H54 (cell line): ENCODE measurements at places on chromosomes 3 and 15.

- no peak for DNase-seq
Observed at GRCh38 chr3:46557814-46558183, 8.3 kb downstream of the LRRC2 start.

DNA sequence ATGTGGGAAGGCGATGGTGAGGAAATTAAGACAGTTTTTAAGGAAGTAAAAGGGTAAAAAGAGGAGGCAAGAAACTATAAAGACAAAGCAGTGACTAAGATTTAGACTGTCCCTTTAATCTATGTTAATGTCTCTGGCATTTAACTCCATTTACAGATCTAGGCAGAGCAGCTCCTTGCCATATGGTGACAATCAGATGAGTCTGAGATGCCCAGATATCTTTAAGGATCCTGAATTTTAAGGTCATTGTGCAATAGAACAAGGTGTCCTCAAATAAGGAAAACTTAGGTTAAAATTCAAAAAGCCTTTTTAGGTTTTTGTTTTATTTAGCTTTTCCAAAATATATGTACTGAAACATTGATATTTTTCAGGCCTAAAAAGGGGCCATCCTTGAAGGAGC, 24.1 kb downstream of the RASGRP1 start:
- no peak for DNase-seq

GRCh38 chr15:46442184-46442583, 807.4 kb downstream of the SQOR start:
- DNase-seq: no peak

DNA sequence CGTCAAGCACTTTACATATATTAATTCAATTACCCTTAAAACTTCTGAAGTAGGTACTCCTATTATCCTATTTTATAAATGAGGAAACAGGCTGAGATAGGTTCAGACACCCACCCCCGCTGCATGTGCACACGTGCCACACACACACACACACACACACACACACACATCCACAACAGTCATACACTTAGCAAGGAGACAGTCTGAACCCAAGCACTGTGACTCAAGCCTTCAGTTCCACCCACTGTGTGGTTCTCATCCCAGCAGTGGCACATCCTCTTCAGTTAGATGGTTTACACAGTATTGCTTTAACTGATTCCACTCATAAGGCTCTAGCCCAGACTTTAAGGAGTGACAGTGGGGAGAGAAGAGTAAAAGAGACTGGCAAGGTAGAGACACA, 91.1 kb upstream of the FGF7 start:
- DNase-seq: no peak

DNA sequence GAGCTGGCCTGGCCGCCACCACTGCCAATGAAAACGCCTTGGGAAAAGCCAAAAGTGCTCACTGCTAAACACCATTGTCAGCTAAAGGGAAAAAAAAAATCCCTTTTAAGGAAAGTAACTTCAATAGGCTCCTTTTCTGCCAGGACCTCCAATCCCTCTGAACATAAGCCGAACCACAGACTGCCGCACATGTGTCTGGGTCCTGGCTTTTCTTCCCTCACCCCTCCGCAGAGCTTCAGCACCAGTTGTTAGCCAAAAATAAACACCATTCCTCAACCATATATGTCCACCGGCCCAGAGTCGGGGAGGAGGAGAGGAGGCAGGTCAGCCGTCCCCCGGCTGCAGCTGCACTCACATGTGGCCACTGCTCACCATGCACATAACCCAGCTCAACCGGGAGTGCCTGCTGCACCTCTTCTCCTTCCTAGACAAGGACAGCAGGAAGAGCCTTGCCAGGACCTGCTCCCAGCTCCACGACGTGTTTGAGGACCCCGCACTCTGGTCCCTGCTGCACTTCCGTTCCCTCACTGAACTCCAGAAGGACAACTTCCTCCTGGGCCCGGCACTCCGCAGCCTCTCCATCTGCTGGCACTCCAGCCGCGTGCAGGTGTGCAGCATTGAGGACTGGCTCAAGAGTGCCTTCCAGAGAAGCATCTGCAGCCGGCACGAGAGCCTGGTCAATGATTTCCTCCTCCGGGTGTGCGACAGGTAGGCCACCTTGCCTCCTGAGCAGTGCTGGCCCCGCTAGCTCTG, at the start of gene FBXL22:
TSS of gene FBXL22 (plus strand) at position 350 of the 753 bp plus-strand sequence. CDS start at position 356, 6 bp downstream.
- DNase-seq: no peak

DNA sequence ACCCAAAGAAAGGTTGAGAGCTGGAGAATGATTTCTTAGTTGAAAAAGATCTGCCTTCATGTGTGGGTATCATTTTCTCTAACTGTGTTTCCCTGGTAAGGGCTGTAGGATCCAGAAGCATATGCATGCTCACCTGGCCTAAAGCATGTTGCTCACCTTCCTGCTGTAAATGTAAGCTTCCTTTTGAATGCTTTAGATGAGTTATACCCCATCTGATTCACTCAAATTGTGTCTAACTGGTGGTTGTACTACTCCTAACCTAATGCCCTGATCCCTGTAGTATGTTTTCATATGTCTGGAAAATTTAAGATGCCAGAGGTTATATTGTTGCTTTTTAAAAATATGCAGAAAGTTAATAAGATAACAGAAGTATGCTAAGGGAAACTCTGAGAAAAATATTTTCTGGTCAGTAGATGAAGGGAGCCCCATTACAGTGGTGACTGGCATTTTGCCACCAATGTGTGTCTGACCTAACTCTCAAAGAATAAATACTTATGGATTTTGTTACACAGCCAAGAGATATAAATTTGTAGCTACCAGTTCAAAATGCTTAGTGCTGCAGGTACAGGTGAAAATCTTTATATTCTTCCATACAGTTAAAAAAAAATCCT, 7.7 kb downstream of the FILIP1L start:
- DNase-seq: no peak

GRCh38 chr15:92655178-92655995, at the start of gene FAM174B:
Gene FAM174B (minus strand): TSS chr15:92655775.
- DNase-seq: no peak

DNA sequence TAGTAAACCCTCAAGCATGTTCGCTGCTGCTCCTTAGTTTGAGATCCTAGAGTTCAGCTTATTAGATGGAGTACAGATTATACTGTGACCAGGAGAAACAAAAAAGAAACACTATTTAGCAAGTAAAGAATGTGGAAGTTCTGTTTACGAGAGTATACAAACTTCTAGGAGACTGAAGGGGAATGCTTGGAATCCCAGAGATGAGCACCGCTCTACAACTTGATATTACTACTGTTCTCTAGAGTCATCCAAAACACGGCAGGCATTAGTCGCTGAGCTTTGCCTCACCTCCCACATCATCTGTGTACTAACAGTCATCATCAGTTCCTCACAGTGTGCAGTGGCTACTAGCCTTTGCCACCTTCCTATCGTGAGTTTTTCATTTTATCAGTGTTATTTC, 121.4 kb upstream of the CHRM5 start:
- DNase-seq: no peak

DNA sequence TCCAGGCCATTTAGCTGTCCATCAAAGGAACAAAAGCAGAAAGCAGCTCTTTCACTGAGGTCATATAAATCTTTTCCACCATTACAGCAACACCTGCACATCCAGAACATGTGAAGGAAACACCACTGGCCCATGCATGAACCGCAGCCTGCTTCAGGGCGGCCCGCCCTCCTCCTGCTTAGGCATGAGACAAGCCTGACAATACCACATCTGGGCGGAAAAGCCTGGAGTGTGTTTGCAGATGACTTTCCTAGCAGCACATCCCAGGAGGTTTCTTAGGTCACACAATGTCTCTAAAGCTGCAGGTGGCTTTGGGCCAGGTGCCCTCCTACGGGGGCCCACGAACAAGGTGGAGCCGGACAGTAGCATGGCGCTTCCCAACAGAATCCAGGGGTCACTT, 19.6 kb downstream of the CYFIP1 start:
- DNase-seq: no peak

- no peak for DNase-seq
Observed at GRCh38 chr3:195181741-195182469, 89.1 kb downstream of the XXYLT1 start.

DNA sequence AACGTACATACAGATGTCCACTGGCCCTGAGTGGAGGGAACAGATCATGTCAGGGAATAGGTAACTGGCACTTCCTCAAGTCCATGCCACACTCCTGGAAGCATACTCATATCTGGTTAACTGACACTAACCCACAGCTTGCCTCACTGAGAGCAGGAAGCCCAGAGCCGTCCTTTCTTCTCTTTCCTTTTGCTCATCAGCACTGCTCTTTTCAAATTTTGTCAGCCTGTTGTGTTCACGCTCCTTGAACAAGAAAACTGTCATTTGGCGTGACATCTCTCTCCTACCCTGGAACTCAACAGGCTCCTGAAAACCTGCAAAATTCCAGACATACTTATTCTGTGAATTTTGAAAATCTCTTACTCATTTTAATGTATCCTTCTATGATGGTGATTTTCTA, 360.2 kb downstream of the MAGI1 start:
- no peak for DNase-seq

DNA sequence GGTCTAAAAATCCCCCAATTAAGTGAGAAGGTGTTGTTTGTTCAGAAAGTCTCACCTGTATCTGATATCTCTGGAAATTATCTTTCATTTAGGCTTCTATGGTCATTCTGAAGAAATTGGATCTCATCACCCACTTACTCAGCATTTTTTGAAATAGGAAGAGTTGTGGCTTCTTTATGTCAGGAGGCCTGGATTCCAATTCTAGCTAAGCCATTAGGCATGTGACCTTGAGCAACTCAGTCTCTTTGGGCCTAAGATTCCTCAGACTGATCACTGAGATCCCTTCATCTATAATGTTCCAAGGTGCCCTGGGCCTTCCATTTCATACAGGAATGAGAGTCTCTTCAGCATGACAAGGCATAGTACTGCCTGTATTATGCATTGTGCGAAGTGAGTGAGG, 70.3 kb downstream of the ARHGEF26 start:
- DNase-seq: no peak

DNA sequence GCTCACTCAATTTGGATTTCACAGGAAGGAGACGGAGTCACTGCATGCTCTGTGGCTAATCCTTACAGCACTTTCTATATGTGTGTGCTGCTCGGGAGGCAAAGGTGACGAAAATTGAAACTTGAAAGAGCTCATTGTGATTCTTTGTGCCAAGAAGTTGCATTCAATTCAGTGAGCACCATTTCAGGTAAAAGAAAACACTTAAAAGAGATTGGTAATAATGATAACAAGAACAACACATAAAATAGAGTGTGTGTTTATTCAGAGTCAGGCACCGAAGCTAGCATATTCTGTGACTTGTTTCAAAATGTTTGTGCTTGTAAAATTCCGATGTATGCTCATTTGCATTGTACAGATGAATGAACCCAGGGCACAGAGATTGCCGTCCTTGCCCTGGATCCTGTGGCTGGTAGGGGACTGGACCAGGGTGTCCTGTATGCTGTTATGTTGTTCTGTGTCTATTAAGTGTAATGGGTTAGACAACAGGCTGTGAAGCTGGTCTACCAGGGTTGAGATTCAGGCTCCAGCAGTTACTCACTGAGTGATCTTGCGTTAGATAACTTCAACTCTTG, 193.3 kb upstream of the PROK2 start:
- no peak for DNase-seq

GRCh38 chr3:109021556-109021955, 67.9 kb upstream of the GUCA1C start:
- no peak for DNase-seq

DNA sequence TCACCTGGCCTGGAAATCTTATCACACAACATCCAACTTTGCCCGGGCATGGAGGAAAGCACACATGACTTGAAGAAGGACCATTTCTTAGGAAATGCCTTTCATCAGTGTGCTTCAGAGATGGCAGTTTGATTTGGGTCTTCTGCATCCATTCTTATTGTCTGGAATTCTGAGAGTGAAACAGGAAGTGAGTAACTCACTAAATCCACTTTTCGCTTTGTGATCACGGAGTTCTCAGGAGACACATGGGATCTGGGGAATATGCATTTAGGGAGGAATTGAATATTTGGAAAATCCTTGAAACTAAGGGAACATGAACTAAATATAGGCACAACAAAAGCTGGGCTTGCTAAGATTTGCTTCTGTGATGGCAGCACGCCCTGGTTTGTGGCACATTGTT, 212.5 kb upstream of the FEZF2 start:
- DNase-seq: no peak

DNA sequence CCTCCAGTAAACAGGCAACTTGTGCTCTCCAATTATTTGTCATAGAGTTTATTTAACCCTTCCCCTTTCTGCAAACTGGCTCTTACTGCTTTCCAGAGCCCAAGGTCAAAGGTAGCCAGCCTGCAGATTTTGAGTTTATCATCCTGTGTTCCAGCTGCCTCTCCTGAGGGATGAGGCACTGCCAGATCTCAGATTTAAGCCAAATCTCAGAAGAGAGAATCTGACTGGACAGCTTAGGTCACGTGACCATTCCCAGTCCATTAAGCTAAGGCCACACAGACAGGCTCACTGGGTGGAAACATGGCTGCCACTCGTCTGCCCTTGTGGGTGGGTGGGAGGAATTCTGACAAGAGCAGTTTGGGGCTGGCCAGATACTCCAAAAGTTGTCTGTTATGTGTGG, 8.6 kb upstream of the SIAH2 start:
- DNase-seq: no peak

DNA sequence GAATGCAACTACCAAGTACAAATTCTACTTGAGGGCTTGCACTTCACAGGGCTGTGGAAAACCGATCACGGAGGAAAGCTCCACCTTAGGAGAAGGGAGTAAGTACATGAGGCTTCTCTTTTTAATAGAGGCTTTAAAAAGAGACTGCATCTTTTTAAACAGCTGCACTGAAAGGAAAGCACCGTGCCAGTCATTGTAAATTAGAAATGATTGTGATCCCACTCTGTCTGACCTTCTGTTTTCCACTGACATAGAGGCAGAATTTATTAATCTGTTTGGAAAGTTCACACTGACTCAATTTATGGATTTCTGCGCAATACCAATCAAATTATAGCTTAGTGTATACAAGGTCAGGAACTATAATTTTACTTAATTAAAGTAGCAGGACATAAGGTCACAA, 198.2 kb downstream of the CHL1 start:
- DNase-seq: no peak

DNA sequence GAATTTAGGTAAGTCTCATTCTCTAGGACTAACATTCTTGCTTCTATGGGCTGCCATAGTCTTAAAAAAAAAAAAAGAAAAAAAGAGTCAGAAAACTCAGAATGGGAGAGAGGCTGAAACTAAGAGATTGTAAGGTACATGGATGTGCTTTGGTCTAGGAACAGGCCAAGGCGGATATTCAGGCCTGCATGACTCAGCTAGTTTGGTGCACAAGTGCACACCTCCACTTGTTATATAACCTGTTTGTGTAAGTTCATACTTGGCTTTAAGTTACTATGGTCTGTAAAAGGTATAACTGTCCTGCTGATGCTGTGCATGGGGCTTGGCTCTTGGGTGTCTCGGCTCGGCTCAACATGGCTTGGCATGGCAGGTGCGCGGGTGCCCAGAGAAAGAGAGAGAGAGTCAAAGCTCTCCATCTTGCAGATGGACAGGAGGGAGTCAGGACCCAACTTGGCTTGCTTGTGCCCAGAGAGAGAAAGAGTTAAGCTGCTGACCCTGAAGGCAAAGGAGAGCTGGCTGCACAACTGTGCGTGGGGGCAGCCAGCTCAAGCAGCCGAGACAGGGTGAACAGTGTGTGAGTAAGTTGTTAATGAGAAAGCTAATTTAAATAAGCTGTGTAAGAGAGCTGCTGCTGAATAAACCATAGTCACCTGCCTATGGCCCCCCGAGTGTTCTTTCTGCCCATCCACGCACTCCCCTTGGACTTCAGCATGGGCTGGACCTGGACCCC, 31.4 kb upstream of the CHRNB4 start:
- DNase-seq: no peak

- DNase-seq: no peak
Observed at GRCh38 chr3:146547235-146547835, 2.9 kb upstream of the PLSCR1 start.
